AML-193 (cell line): ENCODE measurements at places on chromosomes 6 and 20.

DNA sequence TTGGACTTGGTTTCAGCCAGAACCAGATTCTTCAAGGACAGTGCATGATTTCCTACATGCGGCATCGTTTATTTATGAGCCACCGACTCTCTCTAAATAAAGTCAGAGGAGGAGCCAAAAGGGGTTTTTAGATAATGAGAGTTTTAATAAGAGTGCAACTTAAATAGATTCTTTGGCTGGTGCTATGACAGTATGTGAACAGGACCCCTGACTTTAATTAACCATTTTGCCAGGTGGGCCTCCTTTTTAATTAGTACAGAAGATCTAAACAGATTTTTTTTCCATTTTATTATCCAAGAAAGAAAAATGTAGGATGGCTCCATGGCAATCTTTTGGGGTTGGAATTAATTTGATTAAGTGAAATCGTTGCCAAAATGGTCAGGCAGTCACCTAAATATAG lies 74.8 kb upstream of the INSM1 start:
- DNase-seq = no peak

GRCh38 chr6:41255638-41256246 lies 27.6 kb downstream of the TREML4 start:
- DNase-seq = no peak

GRCh38 chr6:77292564-77293546 lies 170.4 kb downstream of the HTR1B start:
- DNase-seq = no peak

DNA sequence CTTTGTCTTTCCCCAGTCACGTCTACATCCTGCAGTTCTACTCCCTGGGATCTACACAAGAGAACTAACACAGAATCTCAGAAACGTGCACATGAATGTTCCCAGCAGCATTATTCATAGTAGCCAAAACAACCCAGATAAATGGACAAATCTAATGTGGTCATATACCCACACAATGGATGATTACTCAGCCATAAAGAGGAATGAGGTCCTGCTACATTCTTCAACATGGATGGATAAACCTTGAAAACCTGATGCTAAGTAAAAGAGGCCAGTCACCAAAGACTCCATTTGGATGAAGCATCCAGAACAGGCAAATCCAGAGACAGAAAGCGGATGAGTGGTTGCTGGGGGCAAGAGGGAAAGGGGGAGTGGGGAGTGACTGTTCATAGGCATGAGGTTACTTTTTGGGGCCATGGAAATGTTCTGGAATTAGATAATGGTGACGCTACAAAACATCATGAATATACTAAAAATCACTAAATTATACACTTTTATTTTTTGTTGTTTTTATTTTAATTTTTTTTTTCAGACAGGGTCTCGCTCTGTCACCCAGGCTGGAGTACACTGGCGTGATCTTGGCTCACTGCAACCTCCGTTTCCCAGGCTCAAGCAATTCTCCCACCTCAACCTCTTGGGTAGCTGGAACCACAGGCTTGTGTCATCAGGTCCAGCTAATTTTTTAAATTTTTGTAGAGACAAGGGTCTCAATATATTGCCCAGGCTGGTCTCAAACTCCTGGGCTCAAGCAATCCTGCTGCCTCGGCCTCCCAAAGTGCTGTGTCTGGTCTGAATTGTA lies 50.8 kb upstream of the DSN1 start:
- no peak for DNase-seq
